Activated naive CD4-positive, alpha-beta T cell treated with anti-CD3 and anti-CD28 coated beads, Interleukin-2, amount 50 U/mL, for 72 hours (primary cell): ENCODE measurements at places on chromosomes 5 and 9.

DNA sequence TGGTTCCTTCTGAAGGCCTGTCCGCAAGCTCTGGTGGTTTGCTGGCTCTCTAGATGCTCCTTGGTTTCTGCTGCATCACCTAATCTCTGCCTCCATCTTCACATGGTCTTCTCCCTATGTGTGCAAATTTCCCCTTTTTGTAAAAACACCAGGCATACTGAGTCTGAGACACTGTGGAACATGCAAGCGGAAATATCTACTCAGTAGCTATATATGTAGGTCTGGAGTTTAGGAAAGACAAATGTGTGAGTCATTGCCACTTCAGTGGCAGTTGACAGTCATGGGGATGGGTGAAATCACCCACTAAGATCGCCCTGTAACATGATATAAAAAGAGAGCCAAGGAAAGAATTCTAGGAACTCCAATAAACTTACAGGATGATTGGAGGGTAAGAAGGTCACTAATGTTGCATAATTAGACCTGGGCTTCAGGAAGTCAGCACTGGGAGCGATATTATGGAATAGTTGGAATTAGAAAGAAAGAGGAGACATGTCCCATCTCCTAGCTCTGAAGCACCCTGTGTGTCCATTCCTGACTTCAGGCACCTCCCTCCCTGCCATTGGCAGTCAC lies 22.7 kb upstream of the UBLCP1 start:
- DNase-seq, result no peak

GRCh38 chr5:68215208-68215897 lies at the start of gene PIK3R1:
TSS of gene PIK3R1 (plus strand) at chr5:68215756. CDS start at chr5:68226676, 10,920 bp downstream.
- DNase-seq, result peak; percentile 96

GRCh38 chr5:59036274-59036961 lies 453.5 kb downstream of the RAB3C start:
- no peak for DNase-seq

- no peak for DNase-seq
Observed at GRCh38 chr5:132298298-132299212, 4.4 kb downstream of the SLC22A4 start.

- no peak for DNase-seq
Observed at GRCh38 chr5:101728933-101729332, 567.2 kb downstream of the SLCO4C1 start.

DNA sequence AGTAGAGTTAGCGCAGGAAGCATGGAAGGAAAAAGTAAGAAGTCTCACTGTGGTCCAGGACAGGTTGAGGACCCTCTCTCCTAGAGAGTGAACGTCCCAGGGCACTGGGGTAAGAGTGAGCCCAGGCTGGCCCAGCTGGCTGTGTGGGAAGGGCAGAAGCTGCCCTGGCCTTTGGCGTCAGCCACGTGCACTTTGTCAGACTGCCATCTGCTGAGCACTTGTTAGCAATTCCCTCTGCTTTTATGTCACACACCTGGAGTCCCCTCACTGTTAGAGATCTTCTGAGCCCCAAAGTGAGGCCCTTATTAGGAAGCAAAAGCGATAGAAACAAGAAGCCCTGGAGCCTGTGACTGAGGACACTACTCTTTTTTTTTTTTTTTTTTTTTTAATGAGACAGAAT lies 79.1 kb downstream of the UGCG start:
- no peak for DNase-seq

- DNase-seq, result no peak
Observed at GRCh38 chr9:108158236-108158995, 668.8 kb upstream of the KLF4 start.

DNA sequence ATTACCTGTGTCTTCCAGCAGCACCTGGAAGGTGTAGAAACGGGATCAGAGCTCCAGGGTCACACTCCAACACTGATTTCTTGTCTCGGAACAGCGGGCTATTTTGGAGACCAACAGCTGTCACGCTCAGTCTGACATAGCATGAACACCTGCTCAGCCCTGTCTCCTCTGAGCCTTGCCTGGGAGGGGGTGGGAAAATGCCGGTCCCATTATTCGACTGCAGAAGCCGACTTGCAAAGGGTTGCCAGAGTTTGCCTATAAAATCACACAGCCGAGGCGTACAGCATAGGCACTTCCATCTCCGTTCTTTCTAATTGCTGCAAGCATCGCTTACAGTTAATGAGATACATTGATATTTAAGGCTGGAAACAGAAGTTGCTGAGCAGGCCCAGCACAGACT lies 300.8 kb upstream of the MSX2 start:
- no peak for DNase-seq

GRCh38 chr5:131406975-131407638 lies 143.3 kb downstream of the CDC42SE2 start:
- no peak for DNase-seq

DNA sequence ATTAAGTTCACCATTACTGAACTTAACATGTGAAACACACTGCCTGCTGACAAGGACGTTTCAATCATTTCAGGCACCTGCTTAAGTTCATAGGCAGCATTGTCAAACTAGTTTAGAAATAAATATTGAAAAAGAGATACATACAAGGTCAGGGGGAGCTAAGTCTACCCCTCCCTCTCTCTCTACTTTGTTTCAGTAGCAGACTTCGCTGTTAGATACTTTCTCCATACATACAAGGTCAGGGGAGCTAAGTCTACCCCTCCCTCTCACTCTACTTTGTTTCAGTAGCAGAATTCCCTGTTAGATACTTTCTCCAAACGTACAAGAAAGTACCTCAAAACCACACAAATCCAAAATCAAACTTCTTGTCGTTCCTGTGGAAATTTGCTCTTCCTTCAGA lies 387.4 kb upstream of the PDE4D start:
- no peak for DNase-seq
